ENCODE measurements at places on chromosomes 5 and 9.

DNA sequence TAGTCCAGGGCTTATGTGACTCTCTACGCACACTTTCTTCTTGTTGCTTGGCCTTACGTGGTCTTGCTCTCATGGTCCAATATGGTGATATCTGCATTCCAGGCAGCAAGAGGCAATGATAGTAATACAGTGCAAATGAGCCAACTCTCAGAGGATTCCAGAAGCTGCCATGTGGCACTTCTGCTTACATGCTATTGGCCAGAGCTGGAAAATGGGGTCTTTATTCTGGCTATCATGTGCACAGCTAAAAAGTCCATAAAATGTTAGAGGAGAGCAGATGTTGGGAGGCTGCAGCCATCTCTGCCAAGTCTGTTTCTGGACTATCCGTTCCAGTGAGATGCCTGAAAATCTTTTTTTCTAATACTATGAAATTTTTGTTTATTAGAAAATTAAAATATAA lies 2.9 kb upstream of the SEPTIN8 start:
- no peak for DNase-seq

- DNase-seq = no peak
These were observed 18.0 kb upstream of the CRB2 start for GRCh38 chr9:123337971-123338370.

DNA sequence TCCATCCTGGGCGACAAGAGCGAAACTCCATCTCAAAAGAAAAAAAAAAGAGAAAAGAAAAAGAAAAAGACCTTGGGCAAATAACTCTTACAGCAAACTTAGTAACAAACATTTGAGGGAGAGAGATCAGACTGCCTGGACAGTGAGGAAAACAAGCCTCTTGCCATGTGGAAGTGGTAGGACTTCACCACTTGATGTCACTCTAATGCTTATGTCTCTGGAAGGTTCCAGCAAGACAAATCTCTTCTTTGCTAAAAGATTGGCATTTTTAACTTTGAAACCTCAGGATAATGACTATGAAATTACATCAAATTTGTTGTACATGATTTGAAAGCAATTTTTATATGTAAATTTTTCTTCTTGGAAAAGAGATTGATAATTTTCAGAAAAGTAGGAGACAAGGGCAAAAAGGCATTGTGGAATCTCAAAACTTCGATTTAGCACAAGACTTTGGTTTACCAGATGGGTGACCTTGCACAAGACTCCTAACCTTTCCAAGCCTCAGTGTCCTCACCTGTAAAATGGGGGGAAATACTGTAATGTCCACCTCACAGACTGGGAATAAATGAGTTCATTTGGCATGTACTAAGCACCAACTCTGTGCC lies 5.4 kb downstream of the ACTL7B start:
- DNase-seq = no peak

DNA sequence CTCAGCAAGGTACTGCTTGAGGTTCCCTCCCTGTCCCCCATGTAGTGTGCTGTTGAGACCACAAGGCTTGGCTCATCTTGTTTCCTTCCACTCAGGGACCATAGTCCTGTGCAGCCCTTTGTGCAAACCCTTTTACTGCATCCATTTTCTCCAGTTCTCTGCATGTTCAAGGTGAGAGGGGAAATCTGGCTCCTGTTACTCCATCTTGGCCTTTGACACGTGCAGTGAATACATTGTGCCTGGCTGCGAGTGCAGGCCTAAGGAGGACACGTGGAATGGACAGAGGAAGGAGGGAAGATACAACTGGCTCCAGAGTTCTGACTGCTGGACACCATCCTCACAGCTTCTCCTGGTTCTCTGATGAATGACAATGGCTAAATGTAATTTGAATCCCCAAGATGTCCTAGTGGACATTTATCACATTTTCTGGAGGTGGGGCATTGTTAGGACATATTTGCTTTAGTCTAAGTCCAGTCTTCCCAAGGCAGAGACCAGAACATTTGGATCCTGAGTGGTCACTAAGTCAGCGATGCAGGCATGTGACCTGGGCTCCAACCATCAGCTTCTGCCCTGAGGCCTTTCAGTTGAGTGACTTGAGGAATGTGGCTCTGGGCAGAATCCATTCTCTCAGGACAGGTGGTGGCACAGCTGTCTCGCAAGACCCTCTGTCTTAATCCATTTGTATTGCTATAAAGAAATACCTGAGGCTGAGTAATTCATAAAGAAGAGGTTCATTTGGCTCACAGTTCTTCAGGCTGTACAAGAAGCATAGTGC lies 189.0 kb upstream of the DAP start:
- no peak for DNase-seq

DNA sequence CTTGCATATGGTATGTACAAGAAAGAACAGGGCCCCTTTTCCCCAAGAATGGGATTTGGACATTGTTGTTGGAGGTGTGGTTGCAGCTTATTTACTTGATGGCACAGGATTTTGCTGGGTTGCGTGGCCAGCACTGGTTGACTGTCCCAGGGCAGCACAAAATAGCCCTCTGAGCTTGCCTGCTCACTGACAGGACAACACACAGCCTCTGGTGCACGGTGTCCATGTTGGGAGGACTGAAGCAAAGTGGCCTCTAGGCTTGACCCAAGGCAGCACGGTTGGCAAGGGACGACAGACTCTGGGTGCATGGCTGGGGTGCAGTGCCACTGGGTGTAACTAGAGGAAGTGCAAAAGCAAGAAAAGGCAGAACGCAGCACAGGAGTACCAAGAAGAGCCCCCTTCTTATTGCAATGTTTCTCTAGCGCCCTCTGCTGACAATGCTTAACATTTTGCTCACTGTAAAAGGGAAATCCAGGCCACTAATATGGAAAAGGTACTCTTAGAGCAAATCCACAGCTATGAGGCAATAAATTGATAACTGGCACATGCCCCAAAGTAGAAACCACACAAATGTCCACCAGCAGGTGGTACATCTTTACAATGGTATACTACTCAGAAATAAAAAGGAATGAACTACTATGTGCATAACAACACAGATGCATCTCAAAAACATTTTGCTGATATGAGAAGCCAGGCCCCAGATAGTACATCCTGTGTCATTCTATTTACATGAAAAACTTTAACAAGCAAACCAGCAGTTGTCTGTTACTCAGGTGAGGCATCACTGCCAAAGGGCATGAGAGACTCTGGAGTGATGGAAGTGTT lies 47.4 kb upstream of the BARX1 start:
- no peak for DNase-seq

DNA sequence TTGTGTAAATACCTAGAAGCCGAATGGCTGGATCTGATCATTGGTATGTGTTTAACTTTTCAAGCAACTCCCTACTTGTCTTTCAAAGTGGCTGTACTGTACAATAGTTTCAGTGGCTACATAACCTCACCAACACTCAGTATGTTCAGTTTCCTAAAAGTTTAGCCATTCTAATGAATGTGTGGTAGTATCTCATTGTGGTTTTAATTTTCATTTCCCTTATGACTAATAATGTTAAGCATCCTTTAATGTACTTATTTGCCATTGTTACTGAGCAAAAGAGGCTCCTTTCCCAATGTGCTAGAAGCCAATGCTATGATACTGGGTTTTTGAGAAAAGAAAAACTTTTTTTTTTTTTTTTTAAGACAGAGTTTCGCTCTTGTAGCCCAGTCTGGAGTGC lies 27.8 kb upstream of the ALDOB start:
- DNase-seq = no peak

- no peak for DNase-seq
These were observed 14.4 kb downstream of the RALGDS start for GRCh38 chr9:133106511-133107244.

GRCh38 chr5:59988396-59988795 lies 94.9 kb upstream of the PDE4D start:
- no peak for DNase-seq

DNA sequence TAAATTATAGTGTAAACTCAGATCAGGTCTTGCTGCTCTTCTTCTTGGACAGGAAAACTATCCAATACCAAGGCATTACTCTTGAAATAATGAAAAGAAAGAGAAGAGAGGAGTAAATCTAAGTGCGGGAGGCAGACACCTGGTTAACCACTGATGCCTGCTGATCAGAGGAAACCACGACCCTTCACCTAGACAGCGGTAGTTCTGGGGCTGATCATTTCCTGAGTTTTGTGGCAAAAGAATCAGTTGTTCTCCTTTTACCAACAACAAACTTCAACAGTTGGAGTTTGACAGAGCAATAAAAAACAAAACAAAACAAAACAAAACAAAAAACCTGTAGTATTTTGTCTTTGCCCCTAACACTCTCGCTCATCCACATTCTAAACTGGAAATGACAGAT lies 3.0 kb downstream of the RLN1 start:
- no peak for DNase-seq

GRCh38 chr9:109440797-109441287 lies 57.3 kb downstream of the PTPN3 start:
- no peak for DNase-seq

DNA sequence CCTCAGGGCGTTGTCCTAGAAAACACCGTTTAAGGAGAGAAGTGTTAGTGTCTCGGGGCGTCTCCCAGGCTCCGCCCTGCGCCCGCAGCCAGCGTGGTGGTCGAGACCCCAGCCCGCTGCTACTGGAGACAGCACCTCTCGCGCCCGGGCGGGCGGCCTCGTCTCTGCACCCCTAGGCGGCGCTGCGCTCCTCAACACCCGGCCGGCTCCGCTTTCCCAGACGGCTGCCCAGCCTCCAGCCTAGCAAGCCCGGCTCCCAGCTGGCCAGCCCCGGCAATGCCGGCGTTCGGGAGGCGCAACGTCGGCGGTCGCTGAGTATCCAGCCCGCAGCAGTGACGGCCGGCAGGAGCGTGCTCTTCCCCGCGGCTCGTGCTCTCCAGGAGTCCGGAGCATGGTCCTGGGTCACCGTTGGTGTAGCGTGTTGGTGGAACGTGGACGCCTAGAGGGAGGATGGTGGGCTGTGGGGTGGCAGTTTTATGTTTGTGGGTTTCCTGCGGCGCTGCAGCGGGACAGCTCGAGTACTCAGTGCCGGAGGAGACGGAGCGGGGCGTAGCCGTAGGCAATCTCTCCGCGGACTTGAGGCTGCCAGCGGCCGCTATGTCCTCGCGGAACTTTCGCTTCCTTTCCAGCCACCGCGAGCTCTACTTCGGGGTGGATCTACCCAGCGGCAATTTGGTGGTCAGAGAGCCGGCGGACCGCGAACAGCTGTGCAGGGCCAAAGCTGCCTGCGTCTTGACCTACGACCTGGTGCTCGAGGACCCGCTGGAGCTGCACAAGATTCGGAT lies 536 bp downstream of the PCDHAC1 start:
- peak; percentile 9 for DNase-seq

GRCh38 chr5:2451100-2451499 lies 300.4 kb downstream of the IRX2 start:
- no peak for DNase-seq

DNA sequence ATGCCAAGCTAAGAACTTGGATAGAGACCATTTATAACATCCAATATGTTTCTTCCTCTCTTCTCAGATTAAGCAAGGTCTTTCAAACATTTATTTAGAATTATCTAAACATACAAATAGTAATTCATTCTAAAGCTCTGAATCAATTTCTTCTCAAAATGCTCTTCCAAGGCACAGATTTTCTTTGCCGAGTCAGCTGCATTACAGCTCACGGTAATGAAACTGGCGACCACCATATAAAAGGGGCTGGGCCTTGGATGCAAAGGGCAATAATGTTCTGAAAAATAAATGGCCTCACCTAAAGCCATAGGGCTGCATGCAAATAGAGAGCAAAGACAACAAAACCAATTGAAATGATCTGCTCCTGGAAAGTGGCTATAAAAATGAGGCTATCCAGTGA lies 63.8 kb downstream of the MED27 start:
- no peak for DNase-seq

- DNase-seq = no peak
These were observed 45.5 kb downstream of the DROSHA start for GRCh38 chr5:31486441-31486840.

GRCh38 chr9:121662359-121662758 lies 10.9 kb downstream of the DAB2IP start:
- no peak for DNase-seq

GRCh38 chr9:86549920-86550319 lies 195.7 kb upstream of the TUT7 start:
- no peak for DNase-seq

- no peak for DNase-seq
These were observed 249.7 kb upstream of the ZNF462 start for GRCh38 chr9:106613250-106613737.

GRCh38 chr5:180086816-180087399 lies 15.3 kb upstream of the RNF130 start:
- no peak for DNase-seq

GRCh38 chr5:87340716-87341115 lies 72.0 kb downstream of the CCNH start:
- DNase-seq = no peak

DNA sequence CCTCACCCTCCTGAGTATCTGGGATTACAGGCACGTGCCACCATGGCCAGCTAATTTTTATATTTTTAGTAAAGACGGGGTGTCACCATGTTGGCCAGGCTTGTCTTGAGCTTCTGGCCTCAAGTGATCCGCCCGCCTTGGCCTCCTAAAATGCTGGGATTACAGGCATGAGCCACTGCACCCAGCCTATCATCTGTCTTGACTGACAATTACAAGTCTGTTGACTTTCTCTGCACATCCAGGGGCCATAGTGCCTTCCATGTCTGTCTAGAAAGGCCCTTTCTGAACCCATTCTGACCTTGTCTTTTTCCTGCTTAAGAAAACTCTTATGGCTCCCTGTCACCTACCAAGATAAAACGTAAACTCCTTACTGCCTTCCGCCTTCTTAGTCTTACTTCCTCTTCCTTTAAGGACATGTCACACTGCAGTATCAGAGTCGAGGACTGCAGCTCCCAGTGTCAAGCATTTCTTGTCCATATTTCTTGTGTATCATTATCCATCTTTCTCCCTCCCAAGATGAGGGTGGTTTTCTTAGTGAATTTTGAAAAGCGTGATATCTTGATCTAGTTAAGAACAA lies 49.9 kb upstream of the SHB start:
- no peak for DNase-seq

DNA sequence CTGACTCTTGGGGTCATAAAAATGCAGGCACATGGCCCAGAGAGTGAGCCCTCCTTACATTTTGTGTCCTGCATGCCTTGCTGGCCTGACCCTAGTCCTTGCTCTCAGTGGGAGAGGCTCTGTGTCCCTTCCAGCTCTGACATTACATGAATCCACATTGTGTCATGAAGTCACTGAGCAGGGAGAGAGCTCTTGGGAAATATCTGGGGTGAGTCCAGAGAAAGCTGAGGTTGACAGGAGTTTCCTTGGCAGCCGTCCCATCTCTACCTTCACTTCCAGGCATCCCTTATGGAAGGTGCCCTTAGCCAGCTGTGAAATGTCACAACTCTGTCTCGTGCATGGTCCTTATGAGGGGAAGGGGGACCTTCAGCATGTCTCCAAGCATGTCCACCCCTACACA lies 41.0 kb downstream of the FAT2 start:
- no peak for DNase-seq

DNA sequence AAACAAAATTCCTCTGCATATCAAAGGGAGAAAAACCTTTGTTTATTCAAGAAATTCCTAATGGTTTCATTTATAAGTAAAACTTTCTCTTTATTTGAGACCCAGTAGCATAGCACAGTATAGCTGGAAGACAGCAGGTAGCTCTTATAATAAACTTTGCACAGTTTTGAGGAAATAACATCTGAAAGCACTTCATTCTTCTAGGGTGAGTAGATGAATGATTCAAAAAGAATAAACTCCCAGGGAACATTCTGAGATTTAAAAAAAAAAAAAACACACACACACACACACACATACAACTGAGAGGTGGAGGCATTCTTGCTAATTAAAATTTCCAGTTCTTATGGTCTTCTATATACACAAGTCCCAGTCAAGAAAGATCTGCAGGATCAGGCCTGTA lies 197.3 kb downstream of the BNC2 start:
- DNase-seq = no peak

All from activated gamma-delta T cell (primary cell).